CD8-positive, alpha-beta memory T cell (primary cell): ENCODE measurements at places on chromosomes 7 and 10.

DNA sequence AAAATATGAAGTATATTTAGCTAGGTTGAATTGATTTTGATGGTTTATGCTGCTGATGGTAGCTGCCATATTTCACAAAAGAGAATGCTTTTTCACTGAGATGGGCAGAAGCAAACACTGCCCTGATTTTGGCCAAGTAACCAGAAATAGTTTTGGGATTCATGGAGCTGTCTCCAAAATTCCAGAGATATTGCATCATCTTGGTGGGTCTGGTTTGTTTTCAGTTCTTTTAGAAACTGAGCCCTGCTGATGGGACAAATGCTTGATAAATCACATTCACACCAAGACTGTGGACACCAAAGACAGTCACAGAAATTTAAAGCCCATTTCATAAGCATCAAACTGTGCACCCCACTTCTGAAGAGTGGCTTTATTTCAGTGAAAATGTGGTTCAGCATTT lies 140.5 kb downstream of the BICC1 start:
- no peak for DNase-seq

GRCh38 chr7:41421056-41421455 lies 281.8 kb downstream of the INHBA start:
- DNase-seq: no peak

- DNase-seq: no peak
These were observed 889 bp upstream of the SEMA3A start for GRCh38 chr7:84195295-84196060.

GRCh38 chr7:116952635-116953371 lies 498 bp upstream of the ST7 start:
- DNase-seq: no peak

- no peak for DNase-seq
These were observed 32.5 kb downstream of the MXI1 start for GRCh38 chr10:110239892-110240291.
